Activated CD8-positive, alpha-beta memory T cell treated with anti-CD3 and anti-CD28 coated beads, Interleukin-2, amount 50 U/mL, for 48 hours (primary cell): ENCODE measurements at places on chromosomes 2 and 18.

DNA sequence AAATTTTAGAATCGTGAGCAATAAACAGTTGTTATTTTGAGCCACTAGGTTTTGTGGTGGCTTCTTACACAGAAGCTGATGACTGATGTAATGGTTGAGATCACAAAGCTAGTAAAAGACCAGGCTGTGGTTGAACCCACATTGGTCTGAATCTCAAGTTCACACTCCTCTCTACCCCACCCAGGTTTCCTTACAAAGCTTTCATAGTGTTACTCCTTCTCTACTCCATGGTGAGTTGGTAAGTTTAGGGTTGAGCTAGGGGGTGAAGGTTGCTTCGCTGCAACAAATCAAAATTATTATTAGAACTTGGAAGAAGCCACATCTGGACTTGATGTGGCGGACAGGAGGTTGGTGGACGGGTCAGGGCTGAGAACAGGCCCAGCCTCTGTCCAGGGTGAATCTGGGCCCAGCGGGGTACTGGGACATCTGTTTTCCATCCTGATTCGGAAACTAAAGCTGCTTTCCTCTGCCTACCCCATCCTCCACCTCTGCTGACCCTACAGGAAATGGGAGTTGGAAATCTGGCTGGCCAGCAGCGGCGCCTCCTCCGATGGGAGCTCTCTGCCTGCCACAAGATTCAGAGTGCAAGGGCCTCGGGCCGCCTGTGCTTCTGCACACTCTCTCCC is 86.3 kb downstream of the ZFP36L2 start:
- no peak for DNase-seq

- DNase-seq, result no peak
Measured at GRCh38 chr2:9410108-9410507, 13.2 kb downstream of the ITGB1BP1 start.

DNA sequence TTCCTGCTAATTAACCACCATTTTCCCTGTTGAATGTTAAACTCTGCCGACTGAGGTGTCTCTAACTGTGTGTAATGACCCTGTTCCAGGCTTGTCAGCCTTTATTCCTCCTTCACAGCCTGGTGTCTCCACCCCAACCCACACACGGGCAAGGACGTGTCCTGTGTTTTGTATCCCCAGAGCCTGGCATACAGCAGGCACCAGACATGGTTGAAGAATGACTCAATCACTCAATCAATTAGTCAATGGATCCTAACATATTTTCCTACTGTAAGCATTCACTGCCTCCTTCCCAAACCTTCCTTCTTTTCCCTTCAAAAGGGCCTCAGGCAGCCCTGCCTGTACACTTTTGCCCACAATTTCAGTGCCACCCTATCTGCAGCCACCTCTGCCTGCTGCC is 2.7 kb upstream of the TNS1 start:
- DNase-seq, result no peak

DNA sequence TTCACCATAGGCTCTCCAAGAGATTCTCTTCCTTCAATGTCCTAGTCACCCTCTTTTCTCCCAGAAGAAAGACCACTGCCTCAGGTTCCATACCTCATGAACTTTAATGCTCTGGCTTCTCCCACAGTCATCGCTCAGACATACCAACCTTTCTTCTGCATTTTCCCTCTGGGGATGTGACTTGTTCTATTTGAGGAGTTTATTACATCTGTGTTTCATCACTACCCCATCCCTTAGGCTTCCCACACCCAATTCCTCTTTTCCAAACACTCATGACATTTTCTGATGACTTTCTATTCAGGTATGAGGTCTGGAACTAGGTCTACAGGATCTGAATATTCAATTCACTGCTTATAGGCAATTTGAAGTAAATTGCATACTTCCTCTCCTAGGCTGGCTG is 298.6 kb upstream of the MAP2 start:
- DNase-seq, result no peak

- DNase-seq, result no peak
Measured at GRCh38 chr2:143158551-143159485, 29.6 kb downstream of the ARHGAP15 start.

GRCh38 chr2:11672407-11672806 is 2.4 kb upstream of the NTSR2 start:
- no peak for DNase-seq

DNA sequence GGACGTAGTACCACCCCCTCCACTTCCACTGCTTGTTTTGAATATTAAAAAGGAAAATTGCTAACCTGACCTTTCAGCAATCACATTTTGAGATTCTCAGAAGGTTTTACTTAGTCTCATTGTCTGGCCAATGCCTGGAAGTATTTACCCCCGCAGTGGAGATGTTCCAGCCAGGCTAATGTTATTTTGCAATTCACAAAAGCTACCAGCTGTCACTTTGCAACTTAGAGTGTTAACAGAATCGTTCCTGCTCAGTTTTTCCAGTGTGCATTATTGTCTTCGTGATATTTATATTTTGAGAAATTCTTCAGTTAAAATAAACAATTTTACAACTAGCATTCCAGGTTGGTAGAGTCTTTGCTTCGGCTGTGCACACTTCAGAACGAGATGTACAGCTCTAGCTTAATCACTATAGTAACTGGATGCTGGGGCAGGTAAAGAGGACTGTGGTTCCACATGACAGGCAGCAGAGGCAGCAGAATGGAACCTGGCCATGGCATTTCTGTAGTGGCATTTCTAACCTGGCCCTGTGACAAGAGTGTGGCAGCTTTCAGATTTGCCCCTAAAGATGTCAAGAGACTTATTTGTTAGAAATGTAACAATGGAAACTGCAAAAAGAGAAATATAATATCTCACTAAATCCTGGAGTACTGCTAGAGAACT is 85.1 kb downstream of the DTNA start:
- no peak for DNase-seq

DNA sequence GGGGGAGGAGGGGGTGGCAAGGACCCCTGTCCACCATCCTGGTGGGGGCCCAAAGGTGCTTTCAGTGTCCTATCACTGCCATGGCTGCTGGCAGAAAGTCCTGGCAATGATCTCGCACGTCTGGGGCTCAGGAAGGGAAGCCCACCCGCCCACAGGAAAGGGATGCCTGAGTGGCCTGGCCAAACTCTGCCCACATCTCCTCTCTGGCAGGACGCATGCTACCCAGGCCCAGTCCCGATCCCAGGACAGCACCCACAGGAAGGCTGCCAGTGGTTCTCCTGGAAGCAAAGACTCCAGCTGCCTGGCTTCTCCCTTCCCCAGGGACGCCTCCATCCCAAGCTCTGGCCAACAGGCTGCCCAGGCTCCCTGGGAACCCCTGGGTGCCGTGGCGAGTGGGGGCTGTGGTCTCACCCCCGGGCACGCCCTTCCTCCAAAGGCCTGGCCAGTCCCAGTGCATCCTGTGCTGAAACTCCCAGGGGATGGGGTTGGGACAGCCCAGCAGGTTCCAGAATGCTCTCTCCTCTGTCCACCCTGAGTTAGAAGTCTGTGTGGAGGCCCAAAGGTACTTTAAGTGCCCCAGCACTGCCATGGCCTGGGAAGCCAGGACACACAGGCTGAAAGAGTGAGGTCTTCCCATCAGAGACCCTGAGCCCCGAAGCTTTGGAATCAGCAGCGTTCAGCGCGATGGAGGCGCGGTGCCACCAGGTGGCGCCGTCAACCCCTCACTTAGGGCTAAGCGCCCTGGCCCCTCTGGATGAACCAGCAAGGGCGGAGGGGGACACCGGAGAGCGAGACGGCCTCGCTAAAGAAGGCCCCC is 29.8 kb upstream of the TAF1B start:
- DNase-seq, result peak; percentile 92

- no peak for DNase-seq
Measured at GRCh38 chr18:68034296-68034695, 517.8 kb upstream of the DSEL start.

- DNase-seq, result no peak
Measured at GRCh38 chr18:9237981-9238380, 96.6 kb upstream of the TWSG1 start.

- peak; percentile 33 for DNase-seq
Measured at GRCh38 chr2:241900251-241901017, 30.9 kb downstream of the RTP5 start.
